NCI-H1417 treated with DMSO at 0.1 percent for 48 hours (cell line): ENCODE measurements at places on chromosomes 16 and 17.

DNA sequence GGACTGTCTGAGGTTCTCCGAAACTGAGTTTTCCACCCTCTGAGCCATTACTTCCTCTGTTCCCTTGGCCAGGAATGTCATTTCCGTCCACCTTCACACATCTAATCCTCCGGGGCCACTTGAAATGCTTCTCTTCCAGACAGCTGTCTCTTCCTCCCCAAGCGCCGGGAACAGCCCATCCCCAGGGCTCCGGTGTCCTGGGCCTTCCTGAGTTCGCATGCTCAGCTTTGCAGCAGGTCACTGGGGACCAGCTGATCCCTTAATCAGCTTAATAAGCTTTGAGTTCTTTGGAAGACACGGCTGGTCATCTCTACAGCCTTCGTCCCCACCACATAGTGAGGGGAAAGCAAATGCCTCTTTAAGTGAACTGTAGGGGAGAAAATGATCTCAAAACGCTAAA lies 123.4 kb downstream of the DYNLRB2 start:
- no peak for DNase-seq

- DNase-seq: no peak
Measured at GRCh38 chr17:11244776-11245175, 3.8 kb downstream of the SHISA6 start.

DNA sequence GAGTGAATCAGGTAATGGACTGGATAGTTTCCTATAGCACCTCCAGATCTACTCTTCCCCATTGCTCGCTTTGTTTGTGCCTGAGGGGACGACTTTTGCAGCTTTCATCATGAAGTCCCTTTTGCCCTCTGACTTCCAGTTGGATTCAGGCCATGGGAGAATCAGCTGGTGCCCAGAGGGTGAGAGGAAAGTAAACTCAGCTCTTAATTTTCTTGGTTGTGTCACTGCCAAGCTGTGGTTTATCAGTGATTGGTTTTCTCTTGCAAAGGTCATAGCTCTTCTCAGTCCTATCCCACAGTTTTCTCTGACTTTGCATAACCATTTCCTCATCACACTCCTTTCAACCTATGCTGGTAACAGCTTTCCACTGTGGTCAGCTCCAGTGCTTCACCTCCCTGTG lies 200.1 kb downstream of the KCNJ2 start:
- no peak for DNase-seq

GRCh38 chr17:18182110-18182977 lies 1.3 kb upstream of the ALKBH5 start:
- no peak for DNase-seq

GRCh38 chr17:10270258-10270657 lies 71.9 kb upstream of the GAS7 start:
- DNase-seq: no peak

GRCh38 chr17:72518159-72518732 lies 397.4 kb downstream of the SOX9 start:
- no peak for DNase-seq

GRCh38 chr17:65365169-65365568 lies 196.3 kb downstream of the AXIN2 start:
- DNase-seq: peak; percentile 76

DNA sequence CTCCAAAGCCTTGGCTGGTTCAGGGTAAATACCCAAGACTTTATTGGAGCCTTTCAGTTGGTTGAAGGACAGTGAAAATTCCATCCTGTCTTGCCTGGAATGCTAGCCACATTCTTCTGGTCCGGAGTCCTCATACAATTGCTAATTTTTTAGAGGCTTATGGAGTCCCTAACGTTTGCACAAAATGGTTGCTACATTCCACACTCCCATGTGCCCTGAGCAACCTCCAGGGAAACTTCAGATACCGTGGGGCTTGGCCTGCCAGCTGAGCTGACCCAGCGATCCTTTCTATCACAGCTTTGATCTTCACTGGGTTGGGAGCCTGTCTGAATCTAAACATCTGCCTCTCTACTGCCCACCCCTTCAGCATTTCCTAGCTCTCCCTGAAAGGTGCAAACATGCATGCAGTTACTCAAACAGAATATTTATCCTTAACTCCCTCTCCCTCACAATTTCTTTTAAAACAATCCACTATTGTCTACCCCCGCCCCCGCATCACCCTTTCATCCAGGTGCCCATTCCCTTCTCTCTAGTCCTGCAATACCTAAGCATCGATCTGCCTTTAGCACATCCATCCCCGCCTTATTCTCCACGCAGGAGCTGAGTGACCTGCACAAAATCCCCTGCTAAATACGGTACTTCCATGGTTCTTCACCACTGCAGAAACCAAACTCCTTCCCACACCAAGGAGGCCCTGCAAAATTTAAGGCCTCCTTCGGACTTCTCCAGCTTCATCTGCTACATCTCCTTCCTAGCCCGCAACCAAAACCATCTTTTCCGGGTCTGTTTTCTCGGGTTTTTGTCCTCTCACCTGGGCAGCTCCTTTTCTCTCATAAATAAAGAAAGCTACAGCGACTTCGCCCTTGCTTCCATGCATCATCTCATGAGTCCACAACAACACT lies 810 bp upstream of the GAN start:
- DNase-seq: no peak

- DNase-seq: no peak
Measured at GRCh38 chr16:84604477-84605013, 13.3 kb downstream of the COTL1 start.

DNA sequence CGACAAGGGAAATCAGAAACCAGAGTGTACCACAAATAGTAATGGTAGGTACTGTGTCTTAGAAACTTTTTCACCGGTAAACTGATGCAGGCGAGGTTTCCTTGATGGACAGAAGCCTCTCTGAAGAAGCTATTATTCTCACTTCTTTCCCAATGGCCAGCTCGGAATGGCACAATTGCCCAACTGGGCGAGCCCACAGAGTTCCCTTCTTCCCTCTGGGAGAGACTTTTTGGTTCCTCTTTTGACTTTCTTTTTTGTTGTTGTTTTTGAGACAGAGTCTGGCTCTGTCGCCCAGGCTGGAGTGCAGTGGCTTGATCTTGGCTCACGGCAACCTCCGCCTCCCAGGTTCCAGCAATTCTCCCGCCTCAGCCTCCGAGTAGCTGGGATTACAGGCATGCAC lies 16.9 kb downstream of the SLC43A2 start:
- DNase-seq: no peak

GRCh38 chr16:50269061-50269705 lies 2.8 kb downstream of the ADCY7 start:
- DNase-seq: no peak

GRCh38 chr17:41544491-41544892 lies 16.4 kb upstream of the KRT19 start:
- no peak for DNase-seq

DNA sequence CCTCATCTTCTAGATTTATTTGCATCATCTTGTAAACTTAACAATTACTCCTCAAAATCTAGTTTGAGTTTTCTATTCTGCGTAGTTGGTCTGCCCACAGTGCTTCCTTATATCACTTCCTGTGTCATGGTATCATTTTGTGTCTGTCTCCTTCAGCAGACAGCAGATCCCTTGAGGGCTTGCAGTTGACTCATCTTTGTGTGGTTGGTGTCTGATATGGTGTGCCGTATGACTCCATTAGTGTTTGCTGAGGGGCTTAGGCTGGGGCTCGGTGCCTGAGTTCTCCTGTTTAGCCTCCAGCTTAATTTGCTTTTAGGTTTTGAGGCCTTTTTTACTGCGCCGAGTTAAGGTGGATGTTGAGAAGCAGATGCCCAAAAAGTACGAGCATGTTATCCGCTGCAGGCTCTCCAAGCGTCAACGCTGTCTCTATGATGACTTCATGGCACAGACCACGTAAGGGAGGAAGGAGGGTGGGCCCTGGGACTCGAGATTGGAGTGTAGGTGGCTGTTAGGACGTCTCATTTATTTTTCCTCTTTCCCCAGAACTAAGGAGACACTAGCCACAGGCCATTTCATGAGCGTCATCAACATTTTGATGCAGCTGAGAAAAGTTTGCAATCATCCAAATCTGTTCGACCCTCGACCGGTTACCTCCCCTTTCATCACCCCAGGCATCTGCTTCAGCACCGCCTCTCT lies 16.9 kb downstream of the SRCAP start:
- no peak for DNase-seq

DNA sequence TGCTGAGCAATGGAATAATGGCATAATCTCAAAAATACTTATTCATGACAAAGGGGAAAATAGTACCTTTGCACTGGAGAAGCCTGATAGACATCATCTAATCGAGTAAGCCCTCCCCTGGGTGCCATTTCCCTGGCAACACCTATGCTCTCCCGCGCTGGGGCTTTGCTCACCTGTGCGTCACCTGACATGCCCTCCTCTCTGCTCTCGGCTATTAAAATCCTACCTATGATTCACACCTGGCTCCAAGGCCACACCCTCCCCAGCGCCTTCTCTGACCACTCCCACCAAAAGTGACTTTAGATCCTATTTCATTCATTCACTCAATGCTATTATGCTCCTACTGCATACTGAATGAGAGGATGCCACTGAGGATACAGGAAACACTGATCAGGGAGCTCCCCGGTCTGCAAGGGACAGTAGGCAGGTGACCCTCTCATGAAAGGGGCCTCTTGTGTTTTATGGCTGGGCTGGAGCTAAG lies 83.9 kb downstream of the NT5M start:
- DNase-seq: peak; percentile 14

GRCh38 chr16:27851586-27851985 lies 211.9 kb downstream of the GSG1L start:
- no peak for DNase-seq

GRCh38 chr16:14505846-14506245 lies 124.2 kb downstream of the PARN start:
- DNase-seq: no peak

- DNase-seq: no peak
Measured at GRCh38 chr16:84965428-84966415, 45.6 kb downstream of the ZDHHC7 start.

DNA sequence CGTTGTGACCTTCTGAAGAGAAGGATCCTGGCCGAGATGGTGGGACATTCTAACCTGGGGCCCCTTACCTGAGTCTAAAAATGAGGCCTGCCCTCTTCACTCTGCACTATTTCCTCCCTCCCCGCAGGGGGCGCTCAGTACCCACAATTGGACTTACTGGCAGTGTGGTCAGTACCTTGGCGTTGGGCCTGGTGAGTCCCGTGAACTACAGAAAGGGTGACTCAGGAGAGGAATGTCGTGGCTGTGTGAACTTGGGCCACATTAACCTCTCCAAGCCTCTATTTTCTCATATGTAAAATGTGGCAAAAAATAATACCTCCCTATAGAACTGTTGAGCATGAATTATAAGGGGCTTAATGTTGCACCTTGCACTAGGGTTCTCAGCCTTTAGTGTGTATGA lies 3.9 kb downstream of the RSAD1 start:
- peak; percentile 3 for DNase-seq

GRCh38 chr17:36755586-36755985 lies 154.2 kb downstream of the MRM1 start:
- no peak for DNase-seq

DNA sequence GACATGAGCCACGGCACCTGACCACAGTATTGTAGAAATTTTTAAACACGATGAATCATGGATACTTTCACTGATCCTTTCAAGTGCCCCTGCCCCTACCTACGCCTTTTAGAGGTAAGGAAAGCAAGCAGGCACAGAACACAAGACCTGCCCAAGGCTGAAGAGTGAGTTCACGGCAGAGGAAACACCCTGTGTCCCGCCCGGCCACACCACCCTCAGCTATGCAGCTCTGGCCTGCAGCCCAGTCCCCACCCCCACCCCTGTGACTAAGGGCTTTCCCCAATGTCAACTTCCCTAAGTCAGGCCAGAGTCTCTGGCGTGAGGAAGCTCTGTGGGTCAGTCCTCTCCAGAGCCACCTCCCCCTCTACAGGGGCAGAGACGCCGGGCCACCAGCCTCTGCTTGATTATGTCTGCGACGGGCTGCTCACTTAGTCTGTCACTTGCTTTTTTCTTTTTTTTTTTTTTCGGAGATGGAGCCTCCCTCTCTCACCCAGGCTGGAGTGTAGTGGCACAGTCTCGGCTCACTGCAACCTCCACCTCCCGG lies 8.4 kb downstream of the SLC16A5 start:
- no peak for DNase-seq

- DNase-seq: no peak
Measured at GRCh38 chr17:50596191-50597037, 35.9 kb downstream of the CACNA1G start.

- no peak for DNase-seq
Measured at GRCh38 chr17:11029791-11030190, 191.9 kb upstream of the PIRT start.

DNA sequence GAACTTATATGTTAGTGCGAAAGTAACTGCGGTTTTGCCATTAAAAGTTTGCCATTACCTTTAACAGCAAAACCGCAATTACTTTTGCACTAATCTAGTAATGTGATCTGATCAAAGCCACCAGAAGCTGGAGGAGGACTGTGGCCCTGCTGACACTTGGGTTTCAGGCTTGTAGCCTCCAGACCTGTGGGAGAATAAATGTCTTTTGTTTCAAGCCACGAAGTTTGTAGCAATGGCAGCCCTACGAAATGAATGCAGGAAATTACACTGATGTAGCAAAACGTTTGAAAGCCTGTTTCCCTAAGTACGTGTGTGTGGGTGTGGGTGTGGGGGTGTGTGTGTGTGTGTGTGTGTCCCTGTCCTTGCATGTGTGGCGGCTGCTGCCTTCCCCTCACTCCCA lies 66.6 kb downstream of the WSB1 start:
- DNase-seq: no peak

DNA sequence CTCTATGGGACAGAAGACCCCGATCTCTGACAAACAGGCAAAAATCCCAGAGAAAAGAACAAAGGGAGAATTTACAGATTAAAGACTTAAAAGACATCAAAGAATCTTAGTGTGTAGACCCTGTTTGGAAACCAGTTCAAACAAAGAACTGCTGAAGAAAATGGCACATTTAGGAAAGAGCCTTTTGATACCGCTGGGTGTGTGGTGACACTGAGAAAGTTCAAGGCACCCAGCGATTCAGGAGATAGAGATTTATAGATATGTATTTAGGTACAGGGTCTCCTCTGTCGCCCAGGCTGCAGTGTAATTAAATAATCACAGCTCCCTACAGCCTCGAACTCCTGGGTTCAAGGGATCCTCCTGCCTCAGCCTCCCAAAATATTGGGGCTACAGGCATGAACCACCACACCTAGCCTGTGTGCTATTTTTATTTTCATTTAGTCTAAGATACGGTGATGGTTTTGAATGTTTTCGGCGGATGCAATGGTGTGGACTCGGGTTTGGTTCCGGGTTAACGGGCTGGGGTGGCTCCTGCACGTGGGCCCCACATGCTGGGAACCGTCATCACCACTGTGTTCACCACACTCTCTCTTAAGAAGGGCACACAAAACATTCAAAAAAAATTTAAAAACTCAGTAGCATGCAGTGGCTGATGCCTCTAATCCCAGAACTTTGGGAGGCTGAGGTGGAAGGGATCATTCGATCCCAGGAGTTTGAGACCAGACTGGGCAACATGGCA lies 114.0 kb downstream of the ZNF778 start:
- no peak for DNase-seq

- no peak for DNase-seq
Measured at GRCh38 chr17:48299760-48300159, 130.3 kb downstream of the SKAP1 start.
